ENCODE measurements at places on chromosomes 1 and 21. TPM values are rescaled to one million over a fixed set of nuclear protein-coding genes. Genes with fewer than 3 reads are reported as not detected.

The NBPF4 gene
- 0.08 TPM for total RNA-seq

The TEX38 gene
- not detected for total RNA-seq

The SHE gene
- 1.4 TPM for total RNA-seq

The SPRR1B gene
- 2,894 TPM for total RNA-seq

The GCSAML gene
- not detected for total RNA-seq

The CRYAA gene
- not detected for total RNA-seq

The MAPKAPK2 gene
- total RNA-seq = 47.3 TPM
